ENCODE measurements at places on chromosomes 11 and 22. TPM values are rescaled to one million over a fixed set of nuclear protein-coding genes. Genes with fewer than 3 reads are reported as not detected.

DNA sequence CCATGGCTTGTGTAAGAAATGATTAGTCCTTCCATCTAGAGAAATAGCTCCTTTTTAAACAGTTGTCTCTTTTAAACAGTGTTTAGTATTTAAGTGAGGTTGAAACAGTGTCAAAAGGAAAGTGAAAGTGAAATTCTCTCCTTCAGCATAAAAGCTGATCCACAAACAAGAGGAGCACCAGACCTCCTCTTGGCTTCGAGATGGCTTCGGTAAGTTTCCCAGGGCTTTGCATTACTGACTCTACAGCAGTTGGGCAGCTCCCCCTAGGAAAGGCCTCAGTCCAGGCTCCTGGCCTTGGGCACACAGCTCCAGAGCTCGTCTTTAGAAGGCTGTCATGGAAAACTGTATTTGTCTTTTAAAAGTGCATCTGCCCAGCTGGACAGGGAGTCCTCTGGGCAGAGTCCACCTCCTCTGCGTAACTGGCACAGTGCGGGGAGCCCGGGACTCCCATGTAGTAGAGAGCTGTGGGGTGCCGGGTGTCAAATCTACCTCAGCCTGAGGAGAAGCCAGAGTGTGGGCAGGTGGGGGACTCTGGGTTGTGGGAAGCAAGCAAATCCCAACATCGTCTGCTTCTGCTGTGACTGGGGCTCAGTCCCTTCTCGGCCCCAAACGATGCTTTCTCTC is at the start of gene PLAAT4:
TSS of gene PLAAT4 (plus strand) at position 140 of the 624 bp plus-strand sequence. CDS start at position 201, 61 bp downstream.
- DNase-seq: no peak

Gene GRIK4
- total RNA-seq: 0.11 TPM

Gene APOL4
- not detected for total RNA-seq

DNA sequence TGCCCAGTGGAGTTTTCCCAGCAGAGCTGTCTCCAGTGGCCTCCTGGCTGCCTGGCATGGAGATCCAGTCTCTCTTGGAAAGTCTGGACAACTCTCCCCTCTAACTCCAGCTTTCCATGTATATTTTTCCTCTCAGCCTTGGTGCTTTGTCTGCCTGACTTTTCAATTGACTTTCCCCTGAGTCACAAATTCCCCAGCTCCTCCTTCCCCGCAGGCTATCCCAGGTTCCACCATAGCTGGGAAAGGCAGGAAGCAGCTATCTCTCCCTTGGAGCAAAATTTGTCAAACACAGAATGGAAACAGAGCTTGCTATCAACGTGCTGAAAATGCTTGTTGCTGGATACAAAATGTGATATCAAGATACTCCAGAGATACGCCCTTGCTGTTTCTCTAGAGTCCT is 384.8 kb downstream of the TMEM135 start:
- DNase-seq: no peak

Gene THY1
- 11.3 TPM for total RNA-seq

Gene FAM180B
- total RNA-seq: 0.52 TPM

DNA sequence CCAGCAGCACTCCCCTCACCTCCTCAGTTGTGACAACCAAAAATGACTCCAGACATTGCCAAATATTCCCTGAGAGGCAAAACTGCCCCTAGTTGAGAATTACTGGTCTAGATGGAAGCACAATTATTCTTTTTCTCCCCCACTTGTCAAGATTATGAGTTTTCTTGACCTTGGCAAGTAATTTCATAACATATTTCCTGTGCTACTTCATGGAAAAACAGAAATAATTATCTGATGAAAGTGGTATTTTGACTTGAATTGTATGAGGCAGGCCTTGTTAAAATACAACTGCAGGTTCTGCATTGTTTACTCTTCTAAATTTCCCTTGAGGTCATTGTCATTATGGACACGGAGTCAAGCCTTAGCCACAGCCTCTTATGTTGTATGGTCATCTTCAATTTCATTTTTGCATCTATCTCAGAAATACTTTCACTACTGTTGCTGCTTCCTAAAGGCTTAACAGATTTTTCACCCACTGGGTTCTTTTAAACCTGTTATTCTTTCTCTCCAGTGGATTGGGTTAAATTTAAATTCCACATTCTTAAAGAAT is 32.2 kb upstream of the LDLRAD3 start:
- no peak for DNase-seq

DNA sequence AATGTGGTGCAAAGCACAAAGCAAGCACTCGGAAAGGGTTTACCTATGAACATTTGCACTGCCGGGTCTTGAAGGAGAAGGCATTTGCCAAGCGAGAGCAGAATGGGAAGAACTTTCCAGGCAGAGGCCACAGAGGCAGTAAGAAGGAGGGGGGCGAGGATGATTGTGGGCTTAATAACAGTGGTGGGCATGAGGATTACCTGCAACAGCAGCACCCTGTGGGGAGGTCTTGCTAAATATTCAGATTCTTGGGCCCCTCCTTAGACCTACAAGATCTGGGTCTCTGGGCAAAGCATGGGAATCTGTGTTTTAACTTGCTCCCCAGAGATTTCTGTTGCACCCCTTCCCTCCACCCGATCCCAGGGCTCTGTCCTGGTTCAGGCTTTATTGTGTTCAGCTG is 75.1 kb upstream of the ZBED5 start:
- DNase-seq: no peak

- DNase-seq: no peak
Observed at GRCh38 chr22:33896154-33896553, 24.1 kb downstream of the LARGE1 start.

Gene OR8D1
- not detected for total RNA-seq

DNA sequence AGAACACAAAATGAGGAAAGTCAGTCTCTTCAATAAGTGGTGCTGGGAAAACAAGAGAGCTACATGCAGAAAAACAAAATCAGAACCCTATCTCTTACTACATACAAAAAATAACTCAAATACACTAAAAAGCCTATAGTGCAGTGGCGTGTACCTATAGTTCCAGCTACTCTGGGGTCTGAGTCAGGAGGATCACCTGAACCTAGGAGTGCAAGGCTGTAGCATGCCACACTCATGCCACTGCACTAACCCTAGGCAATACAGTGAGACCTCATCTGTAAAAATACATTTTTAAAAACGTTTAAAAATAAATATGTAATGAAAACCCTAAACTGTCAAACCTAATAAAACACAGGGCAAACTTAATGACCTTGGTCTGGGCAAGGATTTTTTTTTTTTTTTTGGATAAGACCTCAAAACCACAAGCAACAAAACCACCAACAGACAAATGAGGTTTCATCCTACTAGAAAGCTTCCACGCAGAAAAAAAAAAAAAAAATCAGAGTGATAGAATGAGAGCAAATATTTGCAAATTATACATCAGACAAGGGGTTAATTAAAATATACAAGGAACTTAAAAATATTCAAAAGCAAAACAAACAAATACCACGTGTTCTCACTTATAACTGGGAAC is 35.2 kb downstream of the XKR3 start:
- no peak for DNase-seq

Gene HSCB
- 11.6 TPM for total RNA-seq

Gene API5
- 97.2 TPM for total RNA-seq

All from osteocyte (in vitro differentiated cells).